Kidney capillary endothelial cell (primary cell): ENCODE measurements at places on chromosomes 11 and 22.

DNA sequence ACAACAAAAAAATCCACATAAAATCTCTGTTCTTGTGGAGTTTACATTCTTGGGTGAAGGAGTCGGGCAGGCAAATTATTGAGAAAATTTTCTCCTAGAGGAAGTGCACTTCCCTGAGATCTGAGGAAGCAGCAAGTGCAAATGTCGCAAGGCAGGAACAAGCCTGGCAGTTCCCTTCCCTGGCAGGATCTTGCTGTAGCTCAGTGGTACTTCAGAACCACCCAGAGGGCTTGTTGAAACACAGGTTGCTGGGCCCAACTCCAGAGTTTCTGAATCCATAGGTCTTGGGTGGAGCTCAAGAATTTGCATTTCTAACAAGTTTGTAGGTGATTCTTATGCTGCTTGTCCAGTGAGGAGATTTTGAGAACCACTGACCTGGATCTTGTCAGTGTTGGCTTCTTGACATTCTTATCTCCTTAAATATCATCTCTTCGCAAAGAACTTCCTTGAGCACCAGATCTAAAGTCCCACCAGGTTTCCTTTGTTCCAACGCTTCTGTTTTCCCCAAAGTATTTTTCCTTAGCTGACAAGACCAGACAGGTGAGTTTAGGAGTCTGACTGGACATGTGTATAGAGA is 9.6 kb downstream of the QSER1 start:
- no peak for DNase-seq

GRCh38 chr11:8615291-8616032 is 21.4 kb upstream of the STK33 start:
- no peak for DNase-seq

GRCh38 chr11:70717936-70718595 is 319.7 kb downstream of the CTTN start:
- no peak for DNase-seq

- DNase-seq = peak; percentile 46
These were observed 171.9 kb downstream of the SHANK2 start for GRCh38 chr11:71080239-71081097.

GRCh38 chr22:29786031-29786430 is 18.9 kb downstream of the UQCR10 start:
- DNase-seq = no peak

- no peak for DNase-seq
These were observed 73.7 kb downstream of the JAM3 start for GRCh38 chr11:134142536-134142935.
